Mesangial cell (primary cell): ENCODE measurements at places on chromosomes 2 and 18. TPM values are rescaled to one million over a fixed set of nuclear protein-coding genes. Genes with fewer than 3 reads are reported as not detected.

Gene NAT8
- total RNA-seq, result not detected in 2 replicates

Gene MEP1B
- total RNA-seq, result not detected in 2 replicates

Gene MLPH
- total RNA-seq, result 79.8 and 114 TPM in 2 replicates

Gene SLC19A3
- 0.16 and 0.51 TPM in 2 replicates for total RNA-seq

Gene SERPINB4
- total RNA-seq, result not detected in 2 replicates

Gene PSMA8
- not detected in 2 replicates for total RNA-seq

Gene AAK1
- 23.8 and 29.7 TPM in 2 replicates for total RNA-seq

Gene DSC2
- 10.4 TPM in 2 replicates for total RNA-seq

Gene DBI
- total RNA-seq, result 100 and 169 TPM in 2 replicates

Gene ALPP
- total RNA-seq, result not detected in 2 replicates

Gene ZEB2
- total RNA-seq, result 12.4 and 21.0 TPM in 2 replicates
